ENCODE measurements at places on chromosomes 16 and 17.

DNA sequence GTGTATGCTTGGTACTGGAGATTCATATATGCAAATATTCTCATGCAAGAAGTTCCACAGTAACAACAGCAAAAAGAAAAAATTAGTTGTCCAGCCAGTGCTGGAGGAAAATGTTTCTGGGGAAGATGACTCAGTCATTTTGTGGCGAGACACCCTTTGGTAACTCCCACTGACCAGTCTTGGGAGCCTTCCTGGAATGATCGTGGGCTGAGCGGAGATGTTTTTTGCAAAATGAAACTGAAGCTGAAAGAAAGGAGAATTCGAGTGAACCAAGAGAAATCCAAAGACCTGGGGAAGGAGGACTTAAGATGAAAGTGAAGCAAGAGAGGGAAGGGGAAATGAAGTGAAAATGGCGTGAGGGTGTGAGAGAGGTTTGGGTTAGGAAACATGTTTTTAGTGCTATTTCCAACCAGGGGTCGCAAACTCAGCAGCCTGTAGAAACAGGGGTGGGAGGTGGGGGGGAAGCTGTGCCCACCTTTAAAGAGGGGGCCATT is 5.2 kb downstream of the ITPRIPL2 start:
- DNase-seq: no peak

DNA sequence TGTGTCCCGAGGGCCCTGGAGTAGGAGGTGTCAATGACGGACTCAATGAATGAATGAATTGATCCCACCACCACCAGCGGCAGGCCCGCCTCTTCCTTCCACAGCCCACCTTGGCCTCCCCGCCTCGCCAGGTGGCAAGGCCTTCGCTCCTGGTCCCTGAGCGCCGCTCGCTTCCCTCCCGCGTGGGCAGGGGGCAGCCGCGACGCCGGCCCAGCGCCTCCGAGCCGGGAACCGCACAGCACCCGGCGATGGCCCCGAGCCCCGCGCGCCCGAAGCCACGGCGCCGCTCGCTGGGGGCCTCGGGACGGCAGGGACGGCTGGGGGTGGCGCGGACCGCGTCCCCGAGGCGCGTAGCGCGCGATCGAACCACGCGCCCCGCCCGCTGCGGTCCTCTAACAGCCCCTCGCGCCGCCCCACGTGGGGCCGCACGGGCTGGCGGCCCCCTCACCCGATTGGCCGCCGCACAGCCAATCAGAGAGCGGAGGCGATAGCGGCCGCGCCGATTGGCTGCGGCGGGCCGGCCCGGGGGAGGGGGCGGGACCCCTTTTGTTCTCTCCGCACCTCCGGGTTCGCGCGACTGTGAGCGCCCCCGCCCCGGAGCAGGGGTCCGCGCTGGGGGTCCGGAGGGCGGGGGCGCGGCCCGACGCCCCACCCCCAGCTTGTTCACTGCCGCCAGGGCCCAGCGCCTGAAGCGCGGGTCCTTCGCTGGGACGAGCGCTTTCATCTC is 31.4 kb downstream of the ACTG1 start:
- DNase-seq: no peak

GRCh38 chr17:2691965-2692780 is 19.4 kb downstream of the CLUH start:
- no peak for DNase-seq

GRCh38 chr16:55944377-55944802 is 69.2 kb upstream of the CES5A start:
- peak; percentile 39 for DNase-seq

DNA sequence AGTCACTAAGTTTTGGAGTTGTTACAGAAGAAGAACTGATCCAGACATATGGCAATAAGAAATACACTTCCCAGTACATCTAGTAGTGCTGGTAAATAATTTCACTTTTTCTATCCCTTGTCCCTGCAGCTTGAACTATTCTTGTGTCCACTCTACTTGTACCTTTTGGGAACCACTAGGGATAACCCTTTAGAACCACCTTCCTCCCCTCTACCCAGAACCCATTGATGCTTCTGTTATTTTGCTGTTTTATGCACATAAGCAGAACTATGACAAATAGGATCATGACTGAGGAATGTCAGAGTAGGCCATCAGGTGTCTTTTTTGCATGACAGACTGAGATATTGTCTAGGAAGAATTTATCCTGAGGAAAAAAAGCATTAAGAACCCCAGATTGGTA is 125.1 kb downstream of the BRIP1 start:
- no peak for DNase-seq

GRCh38 chr16:19133600-19133999 is 19.8 kb downstream of the ITPRIPL2 start:
- no peak for DNase-seq

DNA sequence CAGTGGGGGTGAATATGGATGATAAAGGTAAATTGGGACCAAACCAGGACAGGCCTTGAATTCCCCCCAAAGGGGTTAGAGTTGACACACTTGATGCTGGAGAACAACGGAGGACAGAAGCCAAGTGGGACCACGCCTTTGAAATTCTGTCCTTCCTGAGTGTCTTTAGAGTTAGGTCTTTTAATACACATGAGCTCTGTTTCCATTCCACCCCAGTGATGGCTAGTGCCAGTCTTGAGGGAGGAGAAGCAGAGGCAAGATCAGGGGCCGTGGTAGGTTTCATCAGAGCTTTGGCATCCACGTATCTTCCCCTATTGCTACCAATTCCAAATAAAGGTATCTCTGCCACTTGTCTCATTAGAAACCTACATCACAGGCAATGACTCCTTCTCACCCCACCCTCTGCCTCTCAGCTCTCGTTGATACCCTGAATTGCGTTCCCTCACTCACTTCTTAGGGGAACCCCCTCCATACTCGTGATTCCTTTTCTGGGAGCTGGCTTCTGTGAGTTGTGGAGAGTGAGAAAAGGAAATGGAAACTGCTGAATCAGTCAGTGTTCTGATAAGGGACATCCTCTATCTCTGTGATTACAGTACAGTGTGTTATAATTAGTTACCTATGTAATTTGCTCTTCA is 2.4 kb upstream of the CCL3L1 start:
- DNase-seq: no peak

DNA sequence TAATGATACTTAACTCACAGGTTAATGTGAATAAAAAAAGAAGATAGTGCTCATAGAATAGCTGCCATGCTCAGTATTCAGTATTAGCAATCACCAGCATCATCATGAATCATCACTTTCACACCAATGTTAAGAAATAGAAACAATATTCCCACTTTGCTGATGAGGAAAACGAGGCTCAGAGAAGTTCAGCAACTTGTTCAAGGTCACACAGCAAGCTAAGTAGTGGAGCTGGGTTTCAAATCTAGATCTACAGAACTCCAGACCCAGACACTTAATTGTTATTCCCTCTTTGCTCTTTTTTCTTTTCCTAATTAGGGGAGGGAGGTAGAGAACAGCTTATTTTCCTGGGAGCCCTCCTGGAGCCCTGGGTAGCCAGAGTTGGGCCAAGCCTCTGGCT is 22.9 kb downstream of the CLEC19A start:
- no peak for DNase-seq

- no peak for DNase-seq
These were observed 51.9 kb upstream of the ADORA2B start for GRCh38 chr17:15892731-15893657.

DNA sequence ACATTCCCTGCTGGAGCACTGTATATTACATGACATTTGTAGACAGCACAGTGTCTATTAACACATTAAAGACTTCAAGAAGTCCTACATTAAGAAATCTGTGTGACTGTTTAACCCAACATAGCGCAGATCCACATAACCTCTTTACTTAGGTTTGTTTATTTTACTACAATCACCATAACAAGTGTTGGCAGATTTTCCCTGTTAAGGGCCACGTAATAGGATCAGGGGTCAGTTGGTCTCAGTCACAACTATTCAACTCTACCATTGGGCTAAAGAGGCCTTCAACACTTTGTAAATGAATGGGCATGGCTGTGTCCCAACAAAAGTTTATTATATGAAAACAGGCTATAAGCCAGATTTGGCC is 51.3 kb upstream of the ADORA2B start:
- DNase-seq: no peak

- no peak for DNase-seq
These were observed 94.1 kb upstream of the XYLT1 start for GRCh38 chr16:17564856-17565255.

- peak; percentile 38 for DNase-seq
These were observed 55.8 kb downstream of the MYH13 start for GRCh38 chr17:10316801-10317542.

- DNase-seq: no peak
These were observed 70.7 kb downstream of the COG7 start for GRCh38 chr16:23382279-23382678.

- peak; percentile 30 for DNase-seq
These were observed 160.3 kb upstream of the DYNLRB2 start for GRCh38 chr16:80380514-80380913.

GRCh38 chr16:49333259-49333597 is 40.4 kb upstream of the C16orf78 start:
- DNase-seq: no peak

DNA sequence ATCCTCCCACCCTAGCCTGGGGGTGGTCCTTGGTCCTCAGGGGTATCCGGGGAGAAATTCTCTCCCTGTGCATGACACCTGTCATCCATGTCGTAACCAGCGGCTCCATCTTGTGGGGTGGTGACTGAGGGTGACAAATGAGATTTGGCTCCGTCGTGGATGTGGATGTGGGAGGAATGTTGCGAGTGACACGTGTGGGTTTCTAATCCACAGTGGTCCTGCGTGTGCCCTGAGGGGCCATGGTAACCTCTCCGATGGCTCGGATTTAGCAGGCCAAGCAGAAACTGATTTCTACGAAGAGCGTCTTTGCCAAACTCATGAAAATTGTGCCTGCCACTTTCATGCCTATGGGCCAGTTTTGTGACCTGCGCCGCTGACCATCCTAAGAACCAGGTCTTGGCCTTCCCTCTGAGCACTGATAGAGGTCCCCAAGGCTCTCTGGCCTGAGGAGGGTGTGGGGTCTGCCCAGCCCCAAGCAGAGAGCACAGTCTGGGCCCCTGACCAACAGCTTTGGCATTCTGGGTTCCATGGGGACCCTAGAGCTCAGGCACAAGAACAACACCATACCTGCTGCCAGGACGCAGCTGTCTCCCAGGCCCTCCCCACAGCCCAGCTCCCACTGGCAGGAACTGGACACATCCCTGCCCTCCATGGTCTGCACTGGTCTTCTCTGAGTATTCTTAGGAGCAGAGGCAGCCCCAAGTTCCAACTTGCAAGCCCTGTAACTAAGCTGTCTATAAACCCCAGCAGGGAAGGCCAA is 79.0 kb downstream of the AMFR start:
- no peak for DNase-seq

DNA sequence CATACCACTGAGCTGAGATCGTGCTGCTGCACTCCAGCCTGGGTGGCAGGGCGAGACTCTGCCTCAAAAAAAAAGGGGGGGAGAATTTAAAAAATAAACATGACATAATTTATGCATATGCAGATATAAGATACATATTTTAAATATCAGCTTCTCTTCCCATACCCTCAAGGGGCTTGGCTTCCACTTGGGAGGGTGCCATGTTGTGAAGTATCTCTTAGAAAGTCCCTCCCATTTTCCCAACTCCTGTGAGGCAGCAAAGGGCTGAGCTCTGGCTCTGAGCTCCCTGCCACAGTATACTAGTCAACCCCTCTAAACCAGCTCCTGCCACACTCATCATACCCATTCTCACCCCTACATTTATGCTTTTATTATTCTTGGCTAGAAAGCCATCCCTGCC is 39.4 kb downstream of the MYH11 start:
- no peak for DNase-seq

GRCh38 chr17:20938988-20939615 is 103.7 kb downstream of the USP22 start:
- no peak for DNase-seq

DNA sequence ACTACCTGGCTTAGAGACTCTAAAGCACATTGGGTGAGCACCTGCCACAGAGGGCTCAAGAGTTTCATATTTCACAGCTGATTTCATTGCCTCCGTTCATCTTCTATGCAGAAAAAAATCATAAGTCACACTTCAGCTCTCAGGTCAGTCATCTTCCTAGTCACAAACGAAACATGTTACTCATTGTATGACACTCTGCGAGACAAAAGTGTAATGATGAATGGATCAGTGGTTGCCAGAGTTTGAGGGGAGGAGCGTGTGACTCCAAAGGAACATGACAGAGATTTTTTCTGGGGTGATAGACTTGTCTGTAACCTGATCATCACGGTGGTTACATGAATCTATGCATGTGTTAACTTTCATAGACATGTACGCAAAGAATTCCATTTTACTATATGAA is 195.2 kb upstream of the CNTNAP4 start:
- no peak for DNase-seq

GRCh38 chr17:78940708-78941107 is 15.5 kb upstream of the TIMP2 start:
- no peak for DNase-seq

GRCh38 chr17:66317629-66318028 is 15.2 kb downstream of the PRKCA start:
- no peak for DNase-seq

DNA sequence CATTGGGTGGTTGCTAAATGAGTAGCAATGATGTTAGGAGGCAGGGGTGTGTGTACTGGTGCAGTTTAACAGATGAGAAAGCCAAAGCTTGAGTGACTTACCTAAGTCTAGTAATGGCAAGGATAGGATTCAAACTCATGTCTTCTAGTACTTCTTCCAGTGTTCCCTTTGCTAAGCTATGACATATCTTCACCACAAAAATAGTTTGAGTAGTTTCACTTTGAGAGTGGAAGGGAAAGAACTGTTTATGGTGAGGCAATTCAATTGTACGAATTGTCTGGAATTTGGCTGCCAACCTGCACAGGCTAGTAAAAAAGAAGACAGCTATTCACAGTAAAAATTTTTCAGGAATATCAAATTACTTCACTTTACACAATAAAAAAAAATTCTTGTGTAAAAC is 138.0 kb downstream of the NLK start:
- no peak for DNase-seq

DNA sequence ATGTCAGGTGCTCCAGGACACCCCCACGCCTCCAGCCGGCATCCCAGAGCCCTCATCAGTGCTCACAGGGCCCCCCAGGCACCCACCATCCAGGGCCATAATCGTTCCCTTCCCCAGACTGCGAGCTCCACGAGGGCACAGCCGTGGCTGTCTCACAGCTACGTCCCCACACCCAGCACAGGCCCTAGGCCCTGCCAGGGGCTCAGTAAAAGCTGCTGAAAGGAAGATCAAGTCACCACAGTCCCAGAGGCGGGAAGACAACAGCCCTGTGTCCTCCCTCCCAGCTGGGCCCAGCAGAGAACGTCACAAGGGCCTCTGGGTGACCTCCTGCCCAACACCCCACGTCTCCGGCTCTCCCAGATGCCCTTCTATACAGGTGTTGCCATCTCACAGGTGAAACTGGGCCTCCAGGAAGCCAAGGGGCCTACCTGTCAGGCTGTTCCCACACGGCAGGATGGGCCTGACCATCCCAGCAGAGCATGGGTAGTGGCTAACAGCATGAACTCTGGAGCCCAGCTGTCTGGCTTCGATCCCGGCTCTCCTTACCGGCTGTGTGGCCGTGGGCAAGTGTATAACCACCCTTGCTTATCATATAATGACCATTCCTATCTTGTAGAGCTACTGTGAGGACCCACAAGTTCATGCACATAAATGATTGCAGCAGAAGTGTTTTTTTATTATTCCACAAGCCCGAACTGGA is 17.9 kb downstream of the ARL2BP start:
- no peak for DNase-seq

Data from NT2/D1 (cell line).